ENCODE measurements at places on chromosomes 11 and 22.

GRCh38 chr11:71191201-71191600, 61.2 kb downstream of the SHANK2 start:
- DNase-seq: no peak
- no peaks in the 10 kb centered on the region for H3K27me3 ChIP-seq
- H3K27ac ChIP-seq: no peak overlapping the region
- H3K4me1 ChIP-seq: no peaks in the 10 kb centered on the region

- no peak overlapping the region for H3K4me3 ChIP-seq
- no peaks in the 10 kb centered on the region for H3K36me3 ChIP-seq
- H3K27me3 ChIP-seq: no peaks in the 10 kb centered on the region
- H3K27ac ChIP-seq: no peak overlapping the region
Measured at GRCh38 chr11:103584021-103584420, 452.4 kb upstream of the DDI1 start.

- H3K4me1 ChIP-seq: no peaks in the 10 kb centered on the region
- no peaks in the 10 kb centered on the region for H3K27me3 ChIP-seq
- DNase-seq: no peak
- H3K4me3 ChIP-seq: no peak overlapping the region
Measured at GRCh38 chr22:50595189-50595588, 5.4 kb upstream of the MAPK8IP2 start.

GRCh38 chr11:123407996-123408597, 22.0 kb upstream of the GRAMD1B start:
- DNase-seq: no peak
- H3K4me3 ChIP-seq: no peak overlapping the region
- no peaks in the 10 kb centered on the region for H3K36me3 ChIP-seq
- no peaks in the 10 kb centered on the region for H3K4me1 ChIP-seq
- H3K27me3 ChIP-seq: no peaks in the 10 kb centered on the region
- H3K27ac ChIP-seq: no peak overlapping the region

GRCh38 chr11:62851807-62852522, 12.6 kb upstream of the WDR74 start:
- no peak for DNase-seq
- no peak overlapping the region for H3K27ac ChIP-seq
- no peak overlapping the region for H3K4me3 ChIP-seq
- no peaks in the 10 kb centered on the region for H3K36me3 ChIP-seq

DNA sequence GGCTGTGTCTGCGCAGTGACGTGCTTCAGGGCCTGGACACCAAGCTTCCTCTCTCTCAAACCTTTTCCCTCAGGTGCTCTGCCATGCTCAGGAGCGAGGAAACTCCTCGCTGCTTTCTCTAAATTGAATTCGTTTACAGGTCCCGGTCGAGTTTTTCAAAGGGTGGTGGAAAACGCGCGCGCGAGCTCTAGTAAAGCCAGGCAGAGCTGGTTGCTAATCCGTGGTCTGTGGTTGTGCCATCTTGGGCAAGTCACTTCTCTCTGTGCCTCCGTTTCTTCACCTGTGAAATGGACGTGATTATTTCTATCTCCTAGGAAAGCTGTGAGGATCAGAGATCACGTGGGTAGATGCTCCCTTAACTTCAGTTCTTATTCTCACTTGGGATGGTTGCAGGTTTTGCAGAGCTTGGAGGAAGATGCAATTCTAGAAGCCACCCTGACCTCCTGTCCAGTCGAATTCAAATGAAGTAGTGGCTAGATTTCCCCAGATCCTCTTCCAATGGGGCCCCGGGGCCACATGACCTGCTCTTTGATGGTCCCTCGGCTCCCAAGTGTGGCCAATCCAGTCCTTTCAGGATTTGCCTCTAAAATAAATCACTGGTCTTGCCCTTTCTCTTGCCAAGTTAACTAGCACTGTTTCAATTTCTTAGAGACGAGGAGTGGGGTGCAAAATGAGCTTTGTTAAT, 10.5 kb upstream of the ALX4 start:
- peaks cover 59% of the 10 kb centered on the region for H3K27me3 ChIP-seq
- H3K27ac ChIP-seq: no peak overlapping the region
- DNase-seq: no peak
- H3K4me1 ChIP-seq: no peaks in the 10 kb centered on the region
- H3K4me3 ChIP-seq: no peak overlapping the region
- no peaks in the 10 kb centered on the region for H3K36me3 ChIP-seq

GRCh38 chr11:1628506-1629325, 859 bp upstream of the KRTAP5-5 start:
- no peaks in the 10 kb centered on the region for H3K36me3 ChIP-seq
- no peak overlapping the region for H3K27ac ChIP-seq
- H3K4me3 ChIP-seq: no peak overlapping the region
- no peak for DNase-seq

DNA sequence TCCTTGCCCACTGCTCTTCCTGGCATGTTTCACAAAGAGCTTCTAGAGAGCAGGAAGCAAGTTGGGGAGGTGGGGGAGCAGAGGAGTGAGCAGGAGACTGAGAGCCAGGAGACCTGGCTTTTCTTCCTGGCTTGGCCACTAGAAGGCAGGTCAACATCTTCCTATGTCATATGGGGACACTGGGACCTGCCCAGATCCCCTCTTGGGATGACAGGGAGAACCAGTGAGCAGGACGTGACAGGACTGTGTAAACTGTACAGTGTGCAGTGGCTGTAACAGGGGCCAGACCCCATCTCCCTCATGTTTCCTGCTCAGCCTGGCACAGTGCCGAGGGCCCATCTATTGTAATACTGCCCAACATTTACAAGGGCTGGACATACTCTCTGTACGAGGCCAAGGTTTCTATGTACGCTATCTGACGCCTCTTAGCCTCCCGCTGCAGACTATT, 29.4 kb downstream of the GDPD5 start:
- no peaks in the 10 kb centered on the region for H3K27me3 ChIP-seq
- no peaks in the 10 kb centered on the region for H3K36me3 ChIP-seq
- H3K4me1 ChIP-seq: no peaks in the 10 kb centered on the region
- DNase-seq: no peak
- no peak overlapping the region for H3K4me3 ChIP-seq

DNA sequence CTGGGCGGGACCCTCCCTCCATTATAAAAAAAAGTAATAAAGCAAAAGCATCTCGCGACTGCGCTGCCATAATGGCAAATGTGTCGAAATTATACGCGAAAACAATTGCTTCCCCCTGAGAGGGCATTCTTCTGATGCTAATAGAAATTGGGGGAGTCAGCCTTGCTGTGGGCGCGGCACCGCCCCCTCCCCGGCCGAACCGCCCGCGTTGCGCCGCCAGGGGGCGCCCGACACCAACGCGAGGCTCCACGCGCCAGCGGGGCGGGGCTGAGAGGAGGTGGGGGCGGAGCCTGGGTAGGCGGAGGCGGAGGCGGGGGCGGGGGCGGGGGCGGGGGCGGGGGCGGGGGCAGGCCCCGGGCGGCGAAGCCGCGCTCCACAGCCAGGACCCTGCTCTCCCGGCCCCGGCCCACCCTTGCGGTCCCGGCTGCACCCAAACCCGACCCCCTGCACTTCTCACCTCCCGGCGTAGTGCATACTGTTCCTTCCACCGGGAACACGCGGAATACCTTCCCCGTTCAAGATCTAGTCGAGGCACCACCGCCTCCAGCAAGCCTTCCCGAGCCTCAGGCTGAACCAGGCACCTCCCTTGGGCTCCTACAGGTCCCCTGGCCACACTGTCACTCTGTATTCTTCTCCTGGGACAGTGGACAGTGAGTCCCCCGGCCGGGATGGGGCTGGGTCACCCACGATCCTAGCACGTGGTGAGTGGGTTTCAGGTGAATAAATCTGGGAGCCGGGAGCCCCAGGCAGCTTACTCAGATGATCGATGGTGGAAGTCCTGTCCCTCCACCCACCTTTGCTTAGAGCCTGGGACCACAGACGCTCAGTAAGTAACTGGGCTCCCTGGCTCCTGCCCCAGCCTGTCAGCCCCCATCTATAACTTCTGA, 15.5 kb upstream of the UPK3A start:
- no peaks in the 10 kb centered on the region for H3K27me3 ChIP-seq
- peak; percentile 85 for DNase-seq
- H3K36me3 ChIP-seq: no peaks in the 10 kb centered on the region

Measured in prostate gland (tissue), 2 donors.